ENCODE measurements at places on chromosomes 3 and 15.

DNA sequence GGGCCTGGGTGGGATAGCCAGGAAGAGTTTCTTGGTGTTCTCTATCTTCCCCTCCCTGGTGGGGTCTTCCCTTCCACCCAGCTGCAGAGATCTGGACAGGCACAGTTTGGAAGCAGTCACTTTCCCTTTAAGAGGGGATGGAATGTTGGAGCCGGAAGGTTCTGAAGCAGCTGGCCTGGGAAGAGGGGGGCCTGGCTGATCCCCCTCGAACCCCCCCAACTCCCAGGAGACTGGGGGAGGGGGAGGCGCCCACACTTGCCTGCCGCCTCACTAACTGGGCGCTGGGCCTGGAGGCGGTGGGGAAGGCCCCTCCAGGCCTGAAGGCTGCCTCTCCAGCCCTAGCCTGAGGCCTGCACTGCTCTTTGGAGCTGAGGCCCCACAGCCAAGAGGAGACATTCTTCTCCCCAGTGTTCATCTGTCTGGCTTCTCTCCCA lies 1.4 kb downstream of the DVL3 start:
- DNase-seq = no peak

DNA sequence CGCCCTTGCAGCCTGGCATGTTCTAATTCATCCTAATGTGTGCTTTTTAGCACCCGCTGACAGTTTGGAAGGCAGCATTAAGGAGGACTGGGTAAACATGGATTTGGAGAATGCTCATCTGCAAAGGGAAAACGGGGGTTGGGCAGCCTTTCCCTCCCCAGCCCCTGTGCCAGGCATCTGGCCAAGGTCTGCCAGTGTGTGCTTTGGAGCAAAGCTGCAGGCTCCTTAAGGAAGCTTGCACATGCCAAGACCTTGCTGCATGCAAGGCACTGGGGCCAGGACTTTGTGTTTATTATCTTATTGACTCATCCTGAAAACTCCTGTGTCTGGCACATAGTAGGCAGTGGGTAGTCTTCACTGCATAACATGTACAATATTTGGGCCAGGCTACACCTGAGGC lies 20.1 kb downstream of the FAM3D start:
- no peak for DNase-seq

- no peak for DNase-seq
Observed at GRCh38 chr3:63387568-63387967, 109.5 kb downstream of the SYNPR start.

- no peak for DNase-seq
Observed at GRCh38 chr15:80177156-80177555, 24.4 kb downstream of the FAH start.

GRCh38 chr15:79157631-79158592 lies 67.3 kb upstream of the RASGRF1 start:
- DNase-seq = no peak

Measured in stimulated activated CD8-positive, alpha-beta memory T cell treated with anti-CD3 and anti-CD28 coated beads, Interleukin-7, amount 100 ng/mL, for 1 hour (primary cell).